ENCODE measurements at places on chromosomes 2 and 18.

DNA sequence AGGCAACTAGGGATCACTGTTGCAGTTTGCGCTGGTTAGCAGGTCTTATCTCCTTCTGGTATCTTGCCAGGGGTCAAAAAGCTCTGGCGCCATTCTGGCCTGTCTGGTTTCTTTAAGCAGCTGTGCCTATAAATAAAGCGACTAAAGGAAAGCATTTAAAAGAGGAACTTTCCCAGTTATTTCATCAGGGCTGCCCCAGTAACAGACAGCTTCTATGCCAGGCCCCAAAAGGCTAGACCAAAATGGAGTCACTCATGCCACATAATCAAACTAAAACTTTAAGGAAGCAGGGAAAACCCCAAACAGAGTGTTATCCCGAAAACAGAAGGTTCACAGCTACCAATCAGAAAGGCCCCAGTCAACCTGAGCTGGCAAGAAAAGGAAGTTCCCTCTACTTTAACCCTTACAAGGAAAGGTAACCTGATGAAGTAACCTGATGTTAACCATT is 41.2 kb upstream of the HNRNPA3 start:
- DNase-seq = no peak

- no peak for DNase-seq
These were observed 1.2 kb downstream of the WNT10A start for GRCh38 chr2:218881744-218882460.

GRCh38 chr2:152580714-152581113 is 136.5 kb downstream of the PRPF40A start:
- DNase-seq = no peak

DNA sequence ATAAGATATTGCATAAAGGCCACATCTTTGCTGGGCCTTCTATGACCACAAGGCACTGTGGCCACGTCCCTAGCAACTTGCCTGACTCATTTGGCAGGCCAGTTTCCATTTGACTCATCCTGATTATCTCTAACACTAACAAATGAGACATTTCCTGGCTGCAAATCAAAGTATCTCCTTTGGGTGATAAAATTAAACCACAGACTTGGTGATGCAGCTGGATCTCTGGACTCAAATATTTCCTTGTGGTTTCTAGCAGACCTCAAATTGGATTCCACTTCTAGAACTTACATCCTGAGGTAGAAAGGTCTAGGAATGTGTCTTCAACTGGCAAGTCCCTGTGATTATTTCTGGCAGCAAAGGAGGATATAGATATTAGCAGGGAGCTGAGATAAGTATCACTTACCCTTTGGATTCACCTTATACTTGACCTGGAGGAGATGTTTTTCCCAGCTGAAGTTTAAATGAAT is 167.9 kb upstream of the NXPH2 start:
- no peak for DNase-seq

DNA sequence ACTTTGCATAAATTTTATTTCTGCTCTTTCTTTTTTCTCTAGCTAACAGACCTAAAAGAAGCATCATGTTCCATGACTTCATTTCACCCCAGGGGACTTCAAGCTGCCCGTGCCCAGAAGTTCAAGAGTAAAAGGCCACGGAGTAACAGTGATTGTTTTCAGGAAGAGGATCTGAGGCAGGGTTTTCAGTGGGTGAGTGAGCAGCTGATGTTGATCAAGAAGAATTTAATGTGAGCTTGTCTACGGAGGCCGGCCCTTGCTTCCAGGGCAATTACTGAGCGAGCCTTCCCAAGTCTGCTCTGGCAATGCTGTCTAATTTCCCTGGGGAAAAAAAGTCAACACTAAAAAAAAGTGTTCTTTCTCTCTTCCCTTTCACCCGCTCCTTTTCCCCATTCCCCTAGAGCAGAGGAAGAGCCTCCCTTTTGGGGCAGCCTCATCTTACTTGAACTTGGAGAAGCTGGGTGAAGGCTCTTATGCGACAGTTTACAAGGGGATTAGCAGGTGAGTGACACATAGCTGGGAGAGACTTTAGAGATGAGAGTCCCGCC is 1.2 kb downstream of the CDK15 start:
- no peak for DNase-seq

Data from cortex of kidney (tissue), 1 donor.